ENCODE measurements at places on chromosomes 2 and 18.

GRCh38 chr2:96618596-96619283 lies 19.4 kb downstream of the KANSL3 start:
- DNase-seq, result no peak

- no peak for DNase-seq
These were observed 426.3 kb upstream of the ZEB2 start for GRCh38 chr2:144946263-144946662.

DNA sequence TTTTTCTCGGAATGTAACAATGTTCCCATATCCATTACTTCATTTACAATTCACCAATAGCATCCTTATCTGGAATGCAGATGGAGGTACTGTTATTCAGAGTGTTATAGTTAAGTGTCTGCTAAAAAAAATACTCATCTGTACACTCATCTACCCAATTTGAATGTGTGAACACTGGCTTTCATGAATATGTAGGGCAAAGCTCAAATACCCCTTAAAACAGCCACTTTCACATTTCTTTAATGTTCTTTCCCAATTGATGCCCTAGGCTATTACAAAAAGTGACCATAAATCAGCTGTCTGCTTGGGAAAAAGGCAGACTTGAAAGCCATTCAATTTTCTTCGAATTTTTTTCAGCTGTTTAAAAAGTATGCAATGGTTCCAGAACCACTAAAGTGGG lies 796.3 kb upstream of the FSHR start:
- DNase-seq, result no peak

DNA sequence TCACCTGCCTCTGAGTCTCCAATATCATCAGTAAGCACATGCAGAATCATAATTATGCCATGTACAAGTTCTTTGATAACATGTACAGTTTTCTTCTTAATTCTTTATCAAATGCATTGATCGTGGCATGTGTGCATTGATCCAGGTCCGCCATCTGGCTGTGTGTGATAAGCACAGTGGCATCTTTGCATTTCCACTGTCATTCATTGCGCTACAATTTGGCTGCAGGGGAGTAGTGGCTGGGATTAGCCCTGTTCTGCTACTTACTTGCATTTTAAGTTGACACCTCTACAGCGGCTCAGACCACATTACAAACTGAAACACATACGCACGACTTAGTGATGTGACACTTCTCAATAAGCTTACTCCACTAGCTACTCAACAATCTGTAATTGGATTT lies 83.6 kb upstream of the OTX1 start:
- no peak for DNase-seq

- no peak for DNase-seq
These were observed 10.8 kb upstream of the SNED1 start for GRCh38 chr2:240987588-240987987.

- no peak for DNase-seq
These were observed 123.8 kb upstream of the DLX2 start for GRCh38 chr2:172226244-172227061.

DNA sequence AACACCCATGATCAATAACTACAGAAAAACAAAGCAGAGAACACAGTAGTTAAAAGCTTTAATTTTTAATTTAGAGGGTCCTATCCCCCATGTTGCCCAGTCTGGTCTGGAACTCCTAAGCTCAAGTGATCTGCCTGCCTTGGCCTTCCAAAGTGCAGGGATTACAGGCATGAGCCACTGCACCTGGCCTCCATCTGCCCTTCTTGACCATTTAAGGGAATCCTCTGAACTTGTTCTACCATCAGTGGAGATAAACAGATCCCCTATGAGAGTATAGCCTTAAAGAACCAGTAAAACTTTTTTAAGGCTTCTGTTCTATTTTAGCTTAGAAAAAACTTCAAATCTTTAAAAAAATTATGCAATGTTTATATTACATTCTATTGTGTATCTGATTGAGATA lies 13.5 kb upstream of the ATP5MC3 start:
- no peak for DNase-seq

DNA sequence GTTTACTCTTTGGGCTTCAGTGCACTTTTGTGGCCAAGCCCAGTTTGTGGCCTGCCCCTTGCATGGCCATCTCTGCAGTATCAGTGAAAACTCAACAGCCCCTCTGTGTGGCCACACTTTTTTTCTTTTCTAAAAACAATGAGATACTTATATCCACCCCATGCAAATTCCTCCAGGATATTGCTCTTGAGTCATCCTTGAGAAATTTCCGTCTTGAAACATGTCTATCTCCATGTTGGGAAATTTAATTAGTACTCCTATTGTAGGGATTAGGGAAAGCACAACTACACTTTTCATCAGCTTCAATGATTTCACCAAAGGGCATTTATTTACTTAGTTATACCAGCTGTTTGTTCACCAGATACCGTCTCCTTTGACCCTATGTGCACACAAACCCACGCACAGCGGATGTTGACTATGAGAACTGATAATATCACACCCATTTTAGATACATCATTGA lies 993.1 kb downstream of the TSN start:
- DNase-seq, result peak; percentile 86

DNA sequence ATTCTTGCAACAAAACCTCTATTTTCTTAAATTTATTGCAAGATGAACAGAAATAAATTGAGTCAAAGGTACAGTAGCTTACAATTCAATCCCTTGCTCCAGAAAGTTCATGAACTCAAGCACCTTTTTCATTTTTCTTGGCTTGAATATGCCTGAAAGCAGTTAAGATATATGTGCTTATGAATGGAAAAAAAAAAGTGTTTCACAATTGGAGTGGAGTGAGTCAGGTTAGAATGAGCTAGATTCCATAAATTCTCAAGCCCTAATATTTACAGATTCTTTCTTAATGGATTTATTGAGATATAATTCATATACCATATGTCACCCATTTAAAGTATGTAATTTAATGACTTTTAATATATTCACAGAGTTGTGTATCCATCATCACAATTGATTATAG lies 39.6 kb upstream of the NEMP2 start:
- DNase-seq, result no peak

- no peak for DNase-seq
These were observed 243.8 kb downstream of the CELF4 start for GRCh38 chr18:37321582-37322491.

- peak; percentile 40 for DNase-seq
These were observed 369.0 kb upstream of the CWC22 start for GRCh38 chr2:180376066-180376465.

- no peak for DNase-seq
These were observed 1.4 kb upstream of the MBP start for GRCh38 chr18:77133835-77134496.

GRCh38 chr2:216559625-216560156 lies 61.0 kb downstream of the RPL37A start:
- no peak for DNase-seq

- peak; percentile 84 for DNase-seq
These were observed 3.6 kb upstream of the DGKD start for GRCh38 chr2:233350708-233351107.

- no peak for DNase-seq
These were observed 57.0 kb downstream of the OSBPL6 start for GRCh38 chr2:178251151-178251955.

- DNase-seq, result peak; percentile 74
These were observed 476.3 kb downstream of the TRIB2 start for GRCh38 chr2:13193075-13193474.

DNA sequence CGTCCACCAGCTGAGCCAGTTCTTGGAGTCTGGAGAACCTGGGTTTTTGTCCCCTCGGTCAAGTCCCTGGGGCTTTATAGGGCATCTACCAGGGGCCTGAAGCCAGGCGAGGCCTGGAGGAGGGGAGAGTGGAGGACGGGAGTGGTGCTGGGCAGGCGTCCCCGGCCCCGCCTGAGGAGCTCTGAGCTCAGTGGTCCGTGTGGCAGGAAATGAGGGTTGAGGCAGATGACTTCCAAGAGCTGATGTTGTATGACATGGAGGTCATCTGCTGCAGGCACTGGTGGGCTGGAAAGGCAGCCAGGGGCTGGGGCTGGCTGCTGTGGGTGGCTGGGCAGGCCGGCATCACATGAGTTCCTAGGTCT lies 118.5 kb upstream of the HS6ST1 start:
- DNase-seq, result no peak

GRCh38 chr18:78871618-78872017 lies 108.0 kb upstream of the SALL3 start:
- DNase-seq, result no peak

DNA sequence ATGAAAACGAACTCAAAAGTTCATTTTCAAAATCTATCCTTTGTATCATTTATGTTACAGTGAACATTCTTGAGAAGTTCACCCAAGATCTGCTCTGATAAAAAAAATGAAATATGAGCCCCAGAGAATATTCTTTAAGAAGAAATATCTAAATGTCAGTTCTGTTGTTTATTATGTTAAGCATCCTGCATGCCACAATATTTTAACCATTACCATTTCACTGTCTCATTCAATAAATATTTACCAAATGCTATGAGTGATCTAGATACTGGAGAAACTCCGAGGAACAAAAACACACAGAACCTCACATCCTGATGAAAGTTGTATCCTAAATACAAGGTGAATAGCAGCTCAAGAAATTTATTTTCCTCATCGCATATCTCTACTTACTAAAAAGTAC lies 170.2 kb downstream of the ZNF385B start:
- no peak for DNase-seq

- no peak for DNase-seq
These were observed 33.0 kb upstream of the PHLPP1 start for GRCh38 chr18:62682371-62682770.

DNA sequence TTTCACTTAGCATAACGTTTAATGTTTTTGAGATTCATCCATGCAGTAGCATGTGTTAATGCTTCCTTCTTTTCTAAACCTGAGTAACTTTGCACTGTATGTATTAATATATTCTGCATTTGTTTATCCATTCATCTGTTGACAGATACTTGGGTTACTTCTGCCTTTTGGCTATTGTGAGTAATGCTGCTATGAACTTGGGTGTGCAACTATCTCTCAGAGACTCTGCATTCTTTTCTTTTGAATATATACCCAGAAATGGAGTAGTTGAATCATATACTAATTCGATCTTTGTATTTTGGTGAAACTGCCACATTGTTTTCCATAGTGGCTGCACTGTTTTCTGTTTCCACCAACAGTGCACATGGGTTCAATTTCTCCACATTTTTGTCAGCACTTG lies 128.3 kb downstream of the SH3BP4 start:
- no peak for DNase-seq

DNA sequence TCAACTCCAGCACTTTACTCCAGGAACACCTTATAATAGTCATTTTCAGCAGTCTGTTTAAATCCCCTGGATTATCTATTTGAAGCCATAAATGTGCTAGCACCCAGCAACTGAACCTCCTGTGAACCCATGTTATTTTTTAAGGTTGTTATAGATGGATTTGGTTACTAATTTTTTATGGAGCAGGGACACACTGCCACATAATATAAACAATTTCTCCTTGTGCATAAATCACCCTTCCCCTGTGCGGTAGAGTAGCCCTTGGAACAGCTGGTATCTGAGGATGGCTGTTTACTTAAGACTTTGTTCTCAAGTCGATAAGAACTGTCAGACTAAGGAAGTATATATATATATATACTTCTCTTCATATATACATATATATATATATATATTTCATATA lies 367.4 kb downstream of the EPHA4 start:
- no peak for DNase-seq

DNA sequence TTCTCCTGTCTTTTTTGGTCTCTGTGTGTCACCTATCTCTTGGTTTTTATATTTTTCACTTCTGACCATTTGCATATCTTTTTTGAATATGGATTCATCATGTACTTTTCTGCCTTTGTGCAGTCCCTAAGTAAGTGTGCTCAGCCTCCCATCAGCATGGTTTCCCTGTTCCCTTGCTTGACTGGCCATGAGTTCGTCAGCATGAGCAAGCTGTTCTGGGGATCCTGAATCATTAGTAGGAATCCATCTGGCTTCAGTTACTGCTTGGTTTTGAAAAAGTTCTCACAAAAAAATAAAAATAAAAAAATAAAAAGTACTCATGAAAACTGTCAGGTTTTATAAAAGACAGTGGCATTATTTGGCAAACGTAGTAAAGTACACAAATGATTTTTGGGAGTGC lies 144.1 kb downstream of the NCOA1 start:
- no peak for DNase-seq

- DNase-seq, result no peak
These were observed 174.9 kb downstream of the ETAA1 start for GRCh38 chr2:67571785-67572718.

DNA sequence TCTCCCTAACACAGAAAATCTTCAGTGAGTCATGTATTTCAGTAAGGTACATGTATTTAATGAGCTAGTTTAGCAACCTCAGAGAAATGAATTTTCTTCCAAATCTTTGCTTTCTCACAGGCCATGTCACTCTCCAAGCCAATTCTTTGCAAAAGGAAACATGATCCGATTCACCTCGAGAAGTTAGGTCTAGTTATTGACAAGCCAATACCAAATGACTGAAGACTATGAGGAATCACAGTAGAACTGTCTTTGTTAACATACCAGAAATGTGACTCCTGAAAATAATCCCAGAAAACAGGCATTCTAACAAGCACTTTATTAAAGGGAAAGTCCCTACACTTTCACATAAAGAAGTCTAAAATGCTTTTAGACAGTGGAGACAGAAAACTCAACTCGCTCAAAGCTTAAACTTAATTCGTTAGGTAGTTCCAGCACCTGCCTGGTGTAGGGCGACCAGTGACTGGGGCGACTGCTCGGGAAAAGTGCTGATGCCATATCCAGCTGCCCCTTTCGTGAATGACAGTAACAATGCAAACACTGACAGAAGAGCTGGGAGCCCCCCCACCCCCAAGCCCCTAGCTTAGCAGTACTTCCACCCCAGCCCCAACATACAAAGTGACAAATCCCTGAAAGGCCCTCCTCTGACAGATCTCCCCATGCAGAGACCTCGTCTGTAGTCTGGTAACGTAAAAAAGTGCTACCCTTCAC lies 1.8 kb downstream of the MEMO1 start:
- DNase-seq, result no peak

DNA sequence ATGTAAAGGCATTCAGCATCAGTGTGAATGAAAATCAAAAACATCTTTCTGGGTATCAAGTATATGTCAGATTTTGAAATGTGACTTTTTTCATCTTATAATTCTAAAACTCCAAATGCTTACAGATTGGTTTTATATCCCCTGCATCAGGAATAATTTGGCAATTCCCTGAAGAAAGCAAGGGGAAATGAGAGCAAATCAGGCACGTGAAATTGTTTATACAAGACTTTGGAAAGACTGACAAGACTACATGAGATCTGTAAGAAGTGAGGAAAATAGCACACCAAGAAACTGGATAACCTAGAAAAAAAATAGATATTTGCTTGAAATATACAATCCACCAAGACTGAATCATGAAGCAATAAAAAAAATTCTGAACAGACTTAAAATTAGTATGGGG lies 13.8 kb downstream of the COL6A3 start:
- no peak for DNase-seq

DNA sequence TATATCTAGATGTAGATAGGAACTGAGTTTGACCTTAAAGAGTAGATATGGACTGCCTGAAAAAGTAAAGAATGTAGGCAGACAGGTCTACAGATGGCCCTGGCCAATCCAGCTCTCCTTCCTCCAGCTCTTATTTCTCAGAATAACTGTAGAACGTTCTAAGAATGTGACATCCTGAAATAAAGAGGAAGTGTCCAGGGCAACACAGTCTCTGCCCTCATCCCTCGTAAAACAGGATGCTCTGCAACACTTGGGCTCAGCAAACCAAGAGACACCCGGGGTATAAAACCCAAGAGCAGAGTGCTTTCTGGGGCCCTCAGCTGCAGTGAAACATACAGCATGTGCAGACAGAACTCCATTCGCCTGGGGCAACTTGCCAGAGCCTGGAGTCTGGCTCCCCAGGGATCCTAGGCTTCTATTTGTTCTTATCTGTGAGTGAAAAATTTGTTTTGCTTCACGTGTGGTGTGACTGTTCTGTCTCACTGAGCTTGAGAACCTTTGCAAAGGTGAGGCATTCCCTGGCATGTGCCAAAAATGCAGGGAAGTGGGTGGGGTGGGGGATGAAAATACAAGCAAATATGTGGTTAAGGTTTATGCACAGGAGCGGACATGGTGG lies 401.0 kb downstream of the SETBP1 start:
- peak; percentile 7 for DNase-seq
